Daoy (cell line): ENCODE measurements at places on chromosomes 13 and 19.

- no peak for DNase-seq
Measured at GRCh38 chr13:112145551-112146360, 78.8 kb downstream of the SOX1 start.

- no peak for DNase-seq
Measured at GRCh38 chr19:4537953-4538600, 1.8 kb downstream of the LRG1 start.

GRCh38 chr19:45911291-45911690 is 3.3 kb downstream of the NANOS2 start:
- no peak for DNase-seq

DNA sequence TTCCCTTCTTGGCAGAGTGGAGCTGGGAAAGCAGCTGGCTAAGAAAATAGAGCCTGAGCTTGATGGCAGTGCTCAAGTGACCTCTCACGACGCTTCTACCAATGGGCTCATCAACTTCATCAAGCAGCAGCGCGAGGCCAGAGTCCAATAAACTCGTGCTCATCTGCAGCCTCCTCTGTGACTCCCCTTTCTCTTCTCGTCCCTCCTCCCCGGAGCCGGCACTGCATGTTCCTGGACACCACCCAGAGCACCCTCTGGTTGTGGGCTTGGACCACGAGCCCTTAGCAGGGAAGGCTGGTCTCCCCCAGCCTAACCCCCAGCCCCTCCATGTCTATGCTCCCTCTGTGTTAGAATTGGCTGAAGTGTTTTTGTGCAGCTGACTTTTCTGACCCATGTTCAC is 4.3 kb upstream of the PDCD2L start:
- no peak for DNase-seq

GRCh38 chr19:30910485-30911240 is 438.6 kb downstream of the TSHZ3 start:
- no peak for DNase-seq

GRCh38 chr19:3013263-3013725 is 15.8 kb downstream of the TLE2 start:
- no peak for DNase-seq

- DNase-seq, result no peak
Measured at GRCh38 chr19:1400281-1401137, 833 bp downstream of the GAMT start.

DNA sequence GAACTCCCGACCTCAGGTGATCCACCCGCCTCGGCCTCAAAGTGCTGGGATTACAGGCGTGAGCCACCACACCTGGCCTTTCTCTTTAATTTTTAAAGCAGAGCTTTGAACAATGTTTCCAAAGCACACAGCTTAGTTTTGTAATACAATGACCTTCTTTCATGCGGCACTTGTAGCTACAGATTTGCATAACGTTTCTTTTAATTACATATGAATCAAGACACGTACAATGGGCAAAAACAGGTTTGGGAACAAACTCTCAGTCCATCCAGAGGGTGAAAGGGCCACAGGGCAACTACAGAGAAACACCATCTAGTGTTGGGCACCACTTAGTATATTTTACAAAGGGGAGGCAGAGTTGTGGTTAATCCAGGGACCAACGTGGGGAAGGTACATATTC is 19.0 kb upstream of the S1PR4 start:
- no peak for DNase-seq

DNA sequence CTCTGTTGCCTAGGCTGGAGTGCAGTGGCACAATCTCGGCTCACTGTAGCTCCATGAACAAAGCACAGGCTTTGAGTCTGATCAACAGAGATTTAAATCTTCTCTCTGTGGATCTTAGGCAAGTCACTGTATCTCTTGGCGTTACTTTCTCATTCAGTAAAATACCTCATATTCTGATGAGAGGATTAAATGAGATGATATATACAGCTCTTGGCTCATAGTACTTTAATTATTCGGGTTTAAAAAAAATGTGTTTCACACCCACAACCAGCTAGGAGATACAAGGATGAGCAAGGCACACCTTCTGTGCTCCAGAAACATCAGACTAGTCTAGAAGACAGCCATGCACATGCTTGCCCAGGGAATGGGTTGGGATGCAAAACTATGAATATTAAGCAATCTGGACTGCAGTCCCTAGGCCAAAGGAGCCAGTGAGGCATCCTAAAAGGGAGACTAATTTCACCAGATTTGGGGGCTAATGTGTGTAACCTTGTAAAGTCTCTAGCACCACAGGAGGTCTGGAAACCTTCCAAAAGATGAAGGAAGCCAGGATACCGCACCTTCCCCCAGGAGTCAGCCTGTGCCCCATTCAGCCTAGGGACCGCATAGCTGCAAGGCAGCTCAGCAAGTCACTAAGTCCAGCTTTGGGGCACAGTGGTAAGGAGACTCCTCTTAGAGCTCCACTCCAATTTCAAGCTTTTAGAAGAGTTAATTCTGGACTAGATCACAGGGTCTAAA is 2.5 kb downstream of the VPS36 start:
- peak; percentile 18 for DNase-seq

- peak; percentile 69 for DNase-seq
Measured at GRCh38 chr19:11382898-11383705, 1.0 kb downstream of the EPOR start.

GRCh38 chr19:36209372-36209771 is 5.1 kb downstream of the ZNF565 start:
- DNase-seq, result no peak

GRCh38 chr13:49097374-49097773 is 121.7 kb downstream of the FNDC3A start:
- DNase-seq, result peak; percentile 51

GRCh38 chr19:12937093-12937926 is 1.1 kb upstream of the CALR start:
- peak; percentile 50 for DNase-seq

DNA sequence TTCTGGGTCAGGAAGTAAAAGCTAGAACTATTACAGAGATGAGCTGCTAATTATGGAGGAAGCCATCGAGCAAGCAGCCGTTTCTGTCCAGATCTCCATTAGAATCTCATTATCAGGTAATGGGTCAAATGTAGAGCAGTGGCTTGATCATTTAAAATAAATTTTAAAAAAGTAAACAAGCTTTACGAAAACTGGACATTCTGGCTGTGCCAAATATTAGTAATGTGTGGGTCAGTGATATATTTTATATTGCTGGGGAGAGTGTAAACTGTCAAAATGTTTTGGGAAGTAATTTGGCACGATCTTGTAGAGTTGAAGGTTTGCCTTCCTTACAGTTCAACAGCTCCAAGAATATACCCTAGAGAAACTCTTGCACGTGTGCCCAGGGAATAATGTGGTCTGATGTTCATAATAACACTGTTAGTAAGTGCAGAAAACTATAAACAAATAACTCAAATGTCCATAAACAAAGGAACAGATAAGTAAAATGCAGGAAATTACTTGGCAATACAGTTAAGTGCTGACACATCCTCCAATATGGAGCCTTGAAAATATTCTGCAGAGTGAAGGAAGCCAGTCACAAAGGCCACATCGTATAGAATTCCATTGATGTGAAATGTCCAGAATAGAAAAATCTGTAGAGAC is 127.2 kb upstream of the UBL3 start:
- no peak for DNase-seq

GRCh38 chr19:14719162-14719561 is 29.3 kb downstream of the ZNF333 start:
- DNase-seq, result no peak

GRCh38 chr19:17610384-17610783 is 54.9 kb downstream of the COLGALT1 start:
- peak; percentile 42 for DNase-seq

GRCh38 chr13:48801255-48801654 is 147.5 kb downstream of the CYSLTR2 start:
- no peak for DNase-seq

DNA sequence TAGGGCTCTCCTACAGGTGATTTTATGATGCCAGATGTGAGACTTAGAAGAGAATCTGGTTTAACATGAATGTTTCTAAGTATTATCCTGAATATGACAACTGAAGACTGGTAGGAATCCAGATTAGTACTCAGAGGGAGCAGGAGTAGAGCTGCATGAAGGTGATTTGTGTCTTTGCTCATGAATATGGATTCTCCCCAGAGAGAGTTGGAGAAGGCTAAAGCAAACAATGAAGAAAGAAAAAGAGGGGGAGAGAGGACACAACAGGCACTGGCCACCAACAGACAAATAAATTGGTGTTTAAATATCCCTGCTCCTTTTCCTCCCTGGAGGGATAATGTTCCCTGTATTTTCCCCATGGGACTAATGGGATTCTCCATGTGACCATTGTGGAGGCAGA is 427.0 kb upstream of the KLF12 start:
- no peak for DNase-seq

- no peak for DNase-seq
Measured at GRCh38 chr13:40192452-40192851, 474.0 kb downstream of the FOXO1 start.

DNA sequence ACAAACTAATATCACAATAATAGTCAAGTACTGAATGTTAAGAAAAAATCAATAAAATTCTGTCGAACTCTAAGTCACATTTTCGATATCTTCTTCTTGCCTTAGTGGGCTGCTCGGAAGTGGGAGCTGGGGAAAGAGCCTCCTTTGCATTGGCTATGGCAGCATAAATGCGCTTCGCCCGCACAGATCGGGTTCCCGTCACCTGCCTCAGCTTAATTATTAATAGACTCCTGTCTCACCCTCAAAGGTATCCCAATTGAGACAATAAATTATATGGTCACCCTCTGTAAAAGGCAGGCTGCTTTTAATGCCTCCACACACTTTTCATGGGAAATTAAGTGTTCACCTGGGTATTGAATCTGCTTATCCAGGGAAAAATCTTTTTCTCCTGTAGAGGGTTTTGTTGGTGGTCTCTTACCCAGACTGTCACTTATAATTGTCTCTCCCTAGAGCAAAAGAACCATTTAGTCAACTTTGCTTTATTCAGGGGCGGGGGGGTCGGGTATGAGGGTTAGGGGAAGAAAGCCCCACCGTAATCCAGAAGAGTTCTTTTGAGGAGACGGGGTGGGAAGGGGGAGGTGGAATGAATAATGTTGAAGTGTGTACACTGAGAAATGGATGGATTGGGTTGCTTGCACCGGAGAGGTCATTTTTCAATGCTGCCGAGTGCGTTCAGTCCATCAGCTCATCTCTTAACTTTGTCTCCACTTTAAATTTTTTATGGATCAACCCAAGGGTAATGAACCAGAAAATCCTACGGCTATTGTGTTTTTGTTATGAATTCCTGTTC is 682.6 kb upstream of the SGCG start:
- DNase-seq, result no peak

DNA sequence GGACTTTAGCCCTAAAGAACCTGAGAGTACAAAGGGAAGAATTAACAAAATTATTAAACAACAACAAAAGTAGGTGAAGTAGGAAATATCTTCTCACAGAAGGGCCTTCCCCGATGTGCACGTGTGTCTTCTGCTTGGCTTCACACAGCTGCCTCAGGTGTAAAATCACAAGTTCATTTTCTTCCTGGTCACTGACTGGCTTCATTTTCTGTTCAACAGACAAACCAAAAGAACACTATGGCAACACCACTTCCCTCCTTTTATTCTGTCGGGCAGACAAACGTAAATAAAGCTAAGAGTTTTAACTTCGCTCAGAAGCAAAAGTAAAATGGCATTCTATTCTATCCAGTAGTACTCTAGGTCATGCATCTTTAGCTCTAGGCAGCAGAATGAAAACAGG is 140.9 kb downstream of the TBC1D4 start:
- DNase-seq, result no peak

DNA sequence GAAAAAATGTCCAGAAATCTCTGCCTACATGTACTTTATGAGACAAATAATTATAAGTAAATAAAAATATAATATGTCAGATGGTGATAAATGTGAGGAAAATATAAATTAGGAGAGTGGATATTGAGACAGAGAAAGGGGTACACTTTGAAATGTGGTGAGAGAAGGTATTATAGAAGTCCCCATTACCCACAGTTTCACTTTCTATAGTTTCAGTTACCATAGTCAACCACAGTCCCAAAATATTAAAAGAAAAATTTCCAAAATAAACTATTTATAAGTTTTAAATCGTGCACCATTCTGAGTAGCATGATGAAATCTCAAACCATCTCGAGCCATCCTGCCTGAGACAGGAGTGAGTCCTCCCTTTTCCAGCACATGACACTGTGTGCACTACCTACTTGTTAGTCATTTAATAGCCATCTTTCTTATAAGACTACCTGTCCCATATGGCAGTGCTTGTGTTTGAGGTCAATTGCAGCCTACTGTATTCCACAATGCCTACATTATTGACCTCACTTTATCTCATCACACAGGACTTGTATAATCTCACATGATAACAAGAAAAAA is 653.7 kb downstream of the DACH1 start:
- no peak for DNase-seq

- DNase-seq, result no peak
Measured at GRCh38 chr19:10518444-10519361, 1.5 kb upstream of the S1PR5 start.

GRCh38 chr19:7230826-7231225 is 63.4 kb downstream of the INSR start:
- DNase-seq, result no peak

- DNase-seq, result no peak
Measured at GRCh38 chr19:47330466-47330869, 1.5 kb upstream of the C5AR2 start.

DNA sequence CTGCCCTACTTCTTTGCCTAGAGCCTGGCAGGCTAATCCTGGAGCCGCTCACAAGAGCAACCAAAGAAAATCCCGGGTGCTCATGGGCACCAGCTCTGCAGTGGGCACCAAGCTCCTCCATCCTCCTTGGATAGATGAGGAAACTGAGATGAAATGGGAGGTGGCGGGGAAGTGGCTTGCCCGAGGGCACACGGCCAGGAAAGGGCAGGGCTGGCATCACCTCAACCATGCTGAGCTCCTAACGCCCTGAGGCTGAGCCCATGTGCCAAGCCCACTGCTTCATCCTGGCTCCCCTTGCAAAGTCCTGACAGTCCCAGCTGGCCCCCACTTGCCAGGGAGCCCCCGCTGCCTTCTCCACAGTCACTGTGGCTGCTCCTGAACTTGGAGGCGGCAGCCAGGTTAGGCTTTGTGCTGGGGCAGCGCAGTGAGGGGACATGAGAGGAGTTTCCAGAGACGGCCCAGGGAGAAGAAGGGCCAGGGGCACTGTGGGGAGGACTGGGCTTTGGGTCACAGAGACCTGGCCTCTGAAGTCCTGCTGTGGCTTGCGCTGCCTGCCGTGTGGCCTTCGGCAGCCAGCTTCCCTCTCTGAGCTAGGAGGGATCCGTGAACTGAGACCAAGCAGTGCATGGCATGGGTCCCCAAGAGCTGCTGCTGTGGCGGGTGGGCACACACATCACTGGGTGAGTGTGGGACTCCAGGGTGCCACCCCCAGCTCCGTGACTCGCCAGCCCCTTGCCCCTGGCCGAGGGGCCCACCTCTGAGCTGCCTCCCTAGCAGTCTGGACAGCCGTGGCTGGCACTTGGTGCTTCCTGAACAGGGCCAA is 17.5 kb downstream of the TMED1 start:
- DNase-seq, result no peak

DNA sequence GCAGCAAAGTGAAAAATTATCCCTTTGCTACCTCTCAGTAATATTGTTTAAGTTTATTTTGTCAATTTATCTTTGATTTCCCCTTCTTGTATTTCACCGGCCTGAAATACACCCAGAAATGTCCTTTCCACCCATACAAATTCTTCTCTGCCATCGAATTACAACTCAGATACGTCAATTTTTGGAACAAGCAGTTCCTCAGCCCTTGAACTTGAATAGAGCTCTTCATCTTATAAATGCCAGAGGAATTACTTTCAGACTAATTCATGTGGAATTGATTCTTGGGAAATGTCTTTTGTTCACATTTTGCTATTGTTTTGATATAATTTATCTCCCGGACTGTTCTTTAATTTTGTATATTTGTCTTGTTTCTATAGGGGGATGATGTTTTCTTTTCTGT is 1359.3 kb upstream of the MIR17HG start:
- DNase-seq, result no peak
